ENCODE measurements at places on chromosomes 3 and 15.

GRCh38 chr15:77457905-77458265 is 37.2 kb downstream of the HMG20A start:
- peak; percentile 81 for DNase-seq

DNA sequence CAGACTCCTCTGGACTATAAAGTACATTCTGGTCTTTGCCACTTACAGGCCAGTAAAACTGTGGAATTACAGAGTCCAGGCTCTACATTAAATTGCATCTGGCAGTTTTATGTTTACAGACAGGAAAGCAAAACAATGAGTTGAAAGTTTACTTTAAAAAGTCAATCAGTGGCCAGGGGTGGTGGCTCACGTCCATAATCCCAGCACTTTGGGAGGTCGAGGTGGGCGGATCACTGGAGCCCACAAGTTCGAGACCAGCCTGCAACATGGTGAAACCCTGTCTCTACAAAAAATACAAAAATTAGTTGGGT is 53.8 kb downstream of the TM4SF4 start:
- peak; percentile 40 for DNase-seq

DNA sequence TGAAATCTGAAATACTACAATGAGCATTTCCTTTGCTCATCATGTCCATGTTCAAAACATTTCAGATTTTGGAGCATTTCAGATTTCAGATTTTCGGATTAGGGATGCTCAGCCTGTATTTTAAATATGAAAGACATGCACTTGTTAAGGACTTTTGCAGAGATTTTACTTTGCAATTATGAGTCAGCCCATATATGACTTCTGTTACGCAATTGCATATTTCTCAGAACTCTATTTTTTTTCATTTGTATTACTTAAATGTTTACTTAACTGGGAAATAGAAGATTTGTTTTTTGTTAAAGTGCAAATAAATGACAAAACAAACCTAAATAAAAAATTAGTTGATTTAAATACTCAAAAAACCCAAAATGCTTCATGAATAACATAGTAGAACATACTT is 376.2 kb downstream of the ZBTB20 start:
- peak; percentile 50 for DNase-seq

GRCh38 chr3:184538666-184539431 is 22.7 kb upstream of the EPHB3 start:
- DNase-seq: no peak

GRCh38 chr3:123100193-123100776 is 33.5 kb downstream of the PDIA5 start:
- DNase-seq: no peak

- DNase-seq: no peak
These were observed 85.2 kb upstream of the PRR23E start for GRCh38 chr3:127107491-127108375.

GRCh38 chr3:66383998-66384745 is 116.7 kb downstream of the LRIG1 start:
- no peak for DNase-seq

DNA sequence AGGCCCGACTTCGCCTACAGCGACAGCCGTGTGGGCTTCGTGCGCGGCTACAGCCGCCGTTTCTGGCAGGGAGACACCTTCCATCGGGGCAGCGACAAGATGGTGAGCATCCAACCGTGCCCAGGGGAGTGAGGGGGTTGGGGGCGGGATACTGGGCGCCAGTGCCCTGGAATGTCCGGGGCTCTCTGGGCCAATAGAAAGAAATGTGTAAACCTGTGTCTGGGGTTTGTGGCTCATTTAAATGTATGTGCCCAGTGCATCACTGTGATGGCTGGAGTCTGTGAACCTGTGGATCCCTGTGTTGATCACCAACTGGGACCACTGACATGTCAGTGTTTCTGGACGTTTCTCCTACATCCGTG is 423 bp downstream of the CHAC1 start:
- DNase-seq: peak; percentile 38

- DNase-seq: no peak
These were observed 41.3 kb upstream of the PRTG start for GRCh38 chr15:55784286-55784685.

- DNase-seq: no peak
These were observed 150.9 kb downstream of the LRRC28 start for GRCh38 chr15:99402014-99402729.

- DNase-seq: no peak
These were observed 2.4 kb downstream of the MKRN3 start for GRCh38 chr15:23567921-23568320.

DNA sequence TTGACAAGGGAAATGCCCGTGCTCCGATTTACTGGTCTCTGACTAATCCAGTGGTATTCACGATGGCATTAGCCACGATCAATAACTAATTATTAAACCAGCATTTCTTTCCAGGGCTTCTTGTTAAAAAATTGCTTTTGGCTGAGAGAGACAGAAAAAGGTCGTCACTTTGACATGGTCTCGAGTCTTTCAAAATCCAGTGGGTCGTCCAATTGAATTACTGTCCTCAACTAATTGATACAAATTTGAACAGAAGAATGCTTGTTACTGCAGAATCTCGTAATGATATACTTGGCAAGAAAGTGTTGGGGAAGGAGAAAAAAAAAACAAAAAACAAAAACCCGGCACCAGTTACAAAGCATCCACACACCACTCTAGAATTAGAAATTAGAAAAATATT is 318.4 kb downstream of the NR2F2 start:
- no peak for DNase-seq
